ENCODE measurements at places on chromosomes 2 and 18.

DNA sequence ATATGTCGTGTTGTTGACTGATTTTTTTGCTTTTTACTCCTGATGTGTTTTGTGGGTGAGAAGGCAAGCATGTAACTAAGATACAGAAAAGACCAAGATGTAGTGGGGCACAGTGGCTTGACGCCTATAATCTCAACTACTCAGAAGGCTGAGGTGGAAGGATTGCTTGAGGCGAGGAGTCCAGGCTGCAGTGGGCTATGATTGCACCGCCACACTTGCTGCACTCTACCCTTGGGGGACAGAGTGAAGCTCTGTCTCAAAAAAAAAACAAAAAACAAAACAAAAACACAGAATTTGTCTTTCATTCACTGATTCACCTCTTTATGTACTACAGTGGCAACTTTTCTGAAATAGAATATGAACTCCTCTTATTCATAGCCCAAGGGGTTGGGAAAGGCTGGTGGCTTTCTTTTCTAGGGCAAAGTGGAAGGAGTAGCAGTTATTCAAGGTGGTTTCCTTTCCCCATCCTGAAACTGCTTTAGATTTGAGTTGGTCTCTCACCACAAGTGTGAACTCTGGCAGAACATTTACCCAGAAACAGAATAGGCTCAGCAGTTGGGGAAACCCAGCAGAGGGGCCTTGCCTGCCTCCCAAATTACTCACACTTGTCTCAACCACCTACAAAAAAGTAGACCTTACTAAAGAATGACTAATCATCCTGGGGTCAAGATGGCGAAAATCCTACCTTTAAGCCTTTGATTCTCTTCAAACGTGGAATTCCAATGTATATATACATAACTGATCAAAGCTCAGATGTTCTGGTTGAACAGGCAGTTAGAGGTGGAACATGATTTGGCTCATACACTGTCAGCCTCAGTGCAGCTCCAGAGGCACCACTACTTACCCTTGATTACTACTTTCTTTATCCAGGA is 6.5 kb downstream of the TANK start:
- DNase-seq, result no peak

DNA sequence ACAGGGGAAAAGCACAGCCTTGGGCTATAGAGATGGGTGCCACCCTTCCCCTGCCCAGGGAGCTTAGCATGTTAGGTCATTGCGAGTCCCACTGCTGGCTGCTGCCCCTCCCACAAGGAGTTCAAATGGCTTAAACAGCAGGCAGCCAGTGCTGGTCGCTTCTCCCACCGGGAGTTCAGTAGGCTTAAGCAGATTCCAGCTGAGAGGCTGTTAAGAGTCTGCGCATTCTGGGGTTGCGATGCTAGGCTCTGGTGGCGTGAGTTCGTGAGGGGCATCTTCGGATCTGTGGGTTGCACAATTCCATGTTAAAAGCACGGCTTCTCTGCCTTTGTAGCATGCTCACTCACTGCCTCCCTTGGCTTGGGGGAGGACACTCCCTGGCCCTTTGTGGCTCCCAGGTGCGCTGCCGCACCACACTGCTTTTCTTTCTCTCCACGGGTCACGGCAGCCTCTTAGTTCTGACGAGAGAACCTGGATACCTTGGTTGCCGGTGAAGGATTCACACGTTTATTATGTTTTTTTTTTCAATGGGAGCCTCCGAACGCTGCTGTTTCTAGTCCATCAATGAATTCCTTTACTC is 93.2 kb downstream of the UNC80 start:
- no peak for DNase-seq

DNA sequence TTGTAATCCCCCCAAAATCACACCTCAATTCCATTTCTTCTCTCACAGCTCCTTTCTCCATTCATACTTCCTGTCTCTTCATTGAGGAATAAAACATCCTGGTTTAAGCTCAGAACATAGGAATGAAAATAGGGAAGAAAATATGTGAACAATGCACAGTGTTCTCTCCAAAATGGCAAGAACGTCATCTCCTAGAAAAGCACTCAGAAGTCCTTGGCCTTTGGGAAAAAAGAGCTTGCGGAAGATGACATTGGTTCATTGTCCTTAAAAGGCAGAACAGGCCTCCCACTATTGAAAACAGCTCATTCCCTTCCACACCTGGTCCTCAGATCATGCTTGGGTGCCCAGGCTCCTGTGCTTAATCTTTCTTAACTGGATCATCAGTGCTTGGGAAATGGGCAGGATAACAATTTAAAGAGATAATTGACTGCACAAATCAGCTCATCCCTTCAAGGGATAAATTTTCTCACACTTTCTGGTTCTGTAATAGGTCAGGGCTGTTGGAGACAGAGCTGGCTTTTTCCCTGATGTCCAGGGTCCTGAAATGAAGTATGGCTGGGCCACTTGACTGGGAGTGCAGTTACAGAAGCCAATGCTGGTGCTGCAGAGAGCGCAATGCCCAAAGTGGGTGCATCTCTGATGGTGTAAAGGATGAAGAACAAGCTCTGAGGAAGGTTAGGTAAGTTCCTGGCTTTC is 69.2 kb downstream of the MARCHF4 start:
- DNase-seq, result no peak

DNA sequence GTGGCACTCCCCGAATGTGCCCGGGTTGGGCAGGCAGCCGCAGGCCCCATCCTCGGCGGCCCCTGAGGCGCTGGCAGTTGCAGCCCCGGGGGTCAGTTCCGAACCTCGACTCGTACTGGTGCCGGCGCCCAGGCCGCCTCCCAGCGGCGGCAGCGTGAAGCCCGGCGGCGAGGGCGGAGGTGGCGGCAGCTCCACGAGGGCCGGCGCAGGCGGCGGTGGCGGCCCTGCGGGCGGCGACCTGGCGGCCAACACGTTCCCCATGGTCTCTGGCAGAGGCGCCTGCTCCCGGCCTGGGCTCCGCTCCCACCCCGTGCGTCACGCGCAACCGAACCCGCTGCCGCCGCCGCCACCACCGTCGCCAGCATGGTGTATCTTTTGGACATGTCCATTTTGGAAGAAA is 196.3 kb downstream of the CCDC74A start:
- no peak for DNase-seq

DNA sequence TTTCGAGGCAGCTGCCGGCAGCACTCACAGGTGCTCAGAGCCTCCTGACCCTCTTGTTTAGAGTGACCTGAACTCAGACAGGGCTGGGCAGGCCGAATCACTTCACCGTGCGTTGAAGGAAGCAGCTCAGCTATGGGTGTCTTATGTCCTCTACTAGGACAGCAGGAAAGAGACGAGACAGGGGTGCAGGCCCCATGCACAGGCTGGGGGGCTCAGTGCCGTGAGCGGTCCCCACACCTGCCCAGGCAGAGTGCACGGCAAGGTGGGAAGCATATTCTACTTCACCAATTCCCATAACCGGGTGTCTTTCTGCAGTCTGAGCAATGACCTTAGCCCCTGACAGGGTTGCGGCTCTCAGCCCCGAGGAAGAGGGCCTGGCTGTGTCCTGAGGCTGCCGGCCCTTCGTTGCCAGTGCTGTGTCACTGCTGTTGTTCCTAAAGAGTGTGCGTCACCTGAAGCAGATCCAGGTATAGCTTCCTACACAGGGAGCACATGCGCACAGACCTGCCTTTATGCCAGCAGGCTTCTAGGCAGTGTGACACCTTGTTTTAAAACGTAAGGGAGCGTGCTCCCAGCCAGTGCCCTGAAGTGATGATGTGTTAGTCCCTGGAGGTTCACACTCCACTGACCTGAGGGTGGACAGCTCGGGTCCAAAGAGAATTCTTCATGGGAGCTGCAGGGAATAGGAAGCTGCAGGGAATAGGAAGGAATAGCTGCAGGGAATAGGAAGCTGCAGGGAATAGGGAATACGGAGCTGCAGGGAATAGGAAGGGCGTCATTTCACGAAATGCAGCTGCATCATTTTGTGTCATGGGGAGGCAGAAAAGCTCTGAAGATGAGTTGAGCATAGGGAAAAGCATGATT is 207.9 kb upstream of the SALL3 start:
- no peak for DNase-seq

GRCh38 chr2:152303951-152304350 is 31.0 kb upstream of the FMNL2 start:
- no peak for DNase-seq

DNA sequence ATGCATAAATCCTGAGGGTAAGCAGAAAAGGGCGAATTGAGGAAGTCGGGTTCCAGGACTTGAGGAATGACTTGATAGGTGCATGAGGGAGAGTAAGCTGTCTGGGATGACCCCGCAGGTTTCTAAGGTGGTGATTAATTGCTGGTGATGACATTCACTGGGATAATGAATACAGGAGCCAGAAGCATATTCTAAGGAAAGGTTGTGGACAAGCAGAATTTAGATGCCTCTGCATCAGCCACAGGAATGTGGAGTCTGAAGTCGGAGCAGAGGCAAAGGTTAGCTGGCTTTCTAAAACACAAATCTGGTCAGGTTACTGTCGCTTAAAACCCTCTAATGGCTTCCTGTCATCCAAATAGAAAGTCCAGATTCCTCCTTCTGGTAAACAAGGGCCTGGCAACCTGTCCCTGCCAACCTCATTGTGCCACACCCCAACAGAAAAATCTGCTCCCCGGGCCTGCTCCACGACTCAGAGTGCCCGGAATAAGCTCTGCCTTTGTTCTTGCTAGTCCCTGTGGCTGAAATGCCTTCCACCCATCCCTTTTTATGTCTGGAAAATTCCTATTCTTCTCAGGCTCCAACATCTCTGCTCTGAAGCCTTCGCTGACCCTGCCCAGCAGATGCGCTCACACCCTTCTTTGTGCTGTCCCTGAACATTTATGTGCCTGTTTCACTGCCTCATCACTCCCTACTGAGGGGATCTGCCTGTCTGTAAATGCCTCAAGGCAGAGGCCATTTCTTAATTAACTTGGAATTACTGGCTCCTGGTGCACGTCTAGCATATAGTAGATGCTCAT is 11.3 kb upstream of the TMEM214 start:
- DNase-seq, result no peak

DNA sequence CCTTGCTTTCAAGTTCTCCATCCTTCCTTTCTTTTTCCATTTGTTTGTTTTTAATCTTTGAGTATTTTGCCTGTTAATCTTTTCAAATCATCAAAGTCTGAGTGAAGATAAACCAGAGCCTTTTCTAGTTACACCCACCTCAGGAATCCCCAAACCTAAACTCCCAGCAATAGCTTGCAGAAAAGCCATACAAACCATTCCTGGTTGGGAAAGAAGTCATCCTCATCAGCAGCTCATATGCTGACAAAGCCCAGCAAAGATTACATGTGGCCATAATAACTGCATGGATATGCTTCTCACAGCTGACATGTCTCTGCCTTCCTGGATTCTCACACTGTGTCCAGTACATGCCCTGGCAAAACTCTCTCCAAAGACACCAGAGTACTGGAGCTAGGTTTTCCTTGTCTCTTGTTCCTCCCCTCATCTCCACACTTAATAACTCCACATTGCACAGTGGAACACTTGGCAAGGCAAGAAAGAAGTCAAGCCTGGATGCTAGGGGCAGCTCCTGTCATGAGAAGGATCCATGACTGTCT is 126.4 kb upstream of the TLK1 start:
- DNase-seq, result no peak

- no peak for DNase-seq
Measured at GRCh38 chr2:217313386-217313785, 453.5 kb upstream of the TNP1 start.

DNA sequence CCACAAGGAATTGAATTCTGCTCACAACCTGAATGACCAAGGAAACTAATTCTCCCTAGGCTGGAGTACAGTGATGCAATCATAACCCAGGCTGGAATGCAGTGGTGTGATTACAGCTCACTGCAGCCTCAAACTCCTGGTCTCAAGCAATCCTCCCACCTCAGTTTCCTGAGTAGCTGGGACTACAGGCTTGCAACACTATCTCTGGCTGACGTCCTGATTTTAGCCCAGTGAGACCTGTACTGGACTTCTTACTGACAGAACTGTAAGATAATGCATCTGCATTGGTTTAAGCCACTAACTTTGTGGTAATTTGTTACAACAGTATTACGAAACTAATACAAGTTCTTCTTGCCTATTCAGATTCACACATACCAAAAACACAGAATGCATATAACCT is 9.5 kb upstream of the KDSR start:
- no peak for DNase-seq

DNA sequence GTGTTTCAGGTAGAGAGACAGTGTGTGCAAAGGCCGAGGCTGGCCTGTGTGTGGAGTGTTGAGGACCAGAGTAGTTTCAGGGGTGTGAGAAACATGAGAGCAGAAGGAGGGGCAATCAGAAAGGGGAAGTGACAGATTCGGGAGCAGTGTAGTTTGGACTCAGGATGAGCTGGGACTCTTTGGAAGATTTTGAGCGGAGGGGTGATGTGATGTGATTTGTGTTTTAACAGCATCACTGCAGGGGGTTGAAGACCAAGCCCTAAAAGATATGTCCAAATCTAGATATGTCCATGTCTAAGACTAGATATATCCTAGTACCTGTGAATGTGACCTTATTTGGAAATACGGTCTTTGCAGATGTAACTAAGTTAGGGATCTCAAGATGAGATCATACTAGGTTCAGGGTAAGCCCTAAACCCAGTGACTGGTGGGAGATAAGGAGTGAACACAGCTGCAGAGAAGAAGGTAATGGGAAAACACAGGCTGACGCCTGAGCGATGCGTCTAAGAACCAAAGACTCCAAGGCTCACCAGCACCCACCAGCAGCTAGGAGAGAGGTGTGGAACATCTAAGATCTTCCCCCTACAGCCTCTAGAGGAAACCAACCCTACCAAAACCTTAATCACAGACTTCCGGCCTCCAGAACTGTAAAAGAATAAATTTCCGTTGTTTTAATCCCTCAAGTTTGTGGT is 38.5 kb upstream of the MYO3B start:
- DNase-seq, result no peak

GRCh38 chr2:150985741-150986140 is 275.9 kb downstream of the RBM43 start:
- DNase-seq, result no peak

DNA sequence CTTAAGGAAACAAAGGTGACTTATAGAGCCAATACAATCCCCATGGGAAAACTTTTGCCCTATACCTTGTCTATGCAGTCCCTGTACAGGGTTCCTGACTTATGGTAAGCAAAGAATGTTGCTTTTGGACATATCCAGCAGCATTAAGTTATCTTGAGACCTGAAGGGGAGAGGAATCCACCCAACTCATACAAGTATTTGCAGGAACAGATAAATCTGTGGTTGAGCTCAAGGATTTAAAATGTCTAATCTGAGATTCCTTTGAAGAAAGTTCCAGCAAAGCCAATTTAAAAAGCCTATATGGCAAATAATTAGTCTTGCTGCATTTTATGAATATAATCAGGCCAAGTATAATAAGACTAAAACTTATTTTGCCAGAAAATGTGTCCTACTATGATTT is 739.5 kb upstream of the CDH2 start:
- DNase-seq, result no peak

Measured in Ammon's horn (tissue), 1 donor.